ENCODE measurements at places on chromosomes 11 and 22. TPM values are rescaled to one million over a fixed set of nuclear protein-coding genes. Genes with fewer than 3 reads are reported as not detected.

The OR52A5 gene
- total RNA-seq, result not detected

DNA sequence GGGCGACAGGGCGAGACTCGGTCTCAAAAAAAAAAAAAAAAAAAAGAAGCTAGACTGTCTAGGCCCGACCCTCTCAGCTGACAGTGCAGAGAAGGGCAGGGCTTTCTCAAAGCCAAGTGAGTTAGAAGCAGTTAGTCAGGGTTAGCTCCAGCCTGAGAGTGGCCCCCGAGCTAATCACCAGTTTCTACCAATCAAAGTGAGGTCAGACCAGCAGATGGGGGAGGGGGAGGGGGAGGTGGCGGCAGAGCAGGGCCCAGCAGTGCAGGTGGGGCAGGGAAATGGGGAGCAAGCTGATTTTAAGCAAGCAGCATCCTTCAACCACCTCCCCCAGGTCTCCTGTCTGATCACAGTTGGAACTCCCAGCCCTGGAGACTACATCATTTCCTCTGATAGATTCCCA is 55.3 kb upstream of the PRR5 start:
- DNase-seq, result no peak

DNA sequence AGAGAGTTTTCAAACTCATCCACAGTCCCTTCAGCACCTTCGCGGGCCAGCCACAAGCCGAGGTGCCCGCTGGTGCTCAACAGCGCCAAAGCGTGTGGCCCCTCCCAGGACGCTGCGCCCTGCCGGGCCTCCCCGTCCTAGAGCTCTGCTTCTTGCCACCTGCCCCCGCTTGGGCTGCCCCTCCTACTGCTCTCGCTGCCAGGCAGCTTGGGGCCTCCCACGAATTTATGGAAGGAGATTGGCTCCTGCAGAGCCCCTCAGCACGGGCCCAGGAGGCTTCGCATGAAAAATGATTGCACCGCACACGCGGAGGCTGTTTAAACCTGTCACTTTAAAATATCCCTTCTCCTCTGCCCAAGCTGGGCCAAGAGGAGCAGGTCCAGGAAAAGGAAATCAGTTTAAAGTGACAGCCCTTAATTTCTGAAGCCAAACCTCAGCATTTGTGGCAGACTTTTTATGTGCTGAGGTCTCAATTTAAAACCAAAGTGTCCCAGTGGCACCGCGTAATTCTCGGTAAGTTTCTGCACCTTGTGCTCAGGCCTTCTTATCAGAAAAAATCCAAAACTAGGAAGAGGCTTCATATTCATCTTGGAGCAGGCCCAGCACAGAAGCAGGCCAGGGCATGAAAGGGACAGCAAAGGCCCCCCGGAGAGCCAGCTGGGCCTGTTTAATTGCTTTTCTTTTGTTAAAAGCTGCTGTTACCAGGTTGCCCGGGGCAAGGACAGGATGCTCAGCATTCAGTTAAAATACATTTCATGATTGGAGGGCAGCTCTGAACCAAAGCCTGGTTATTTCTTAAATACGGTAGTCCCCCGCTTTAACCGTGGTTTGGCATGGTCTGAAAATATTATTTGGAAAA is 303.6 kb downstream of the OPCML start:
- no peak for DNase-seq

DNA sequence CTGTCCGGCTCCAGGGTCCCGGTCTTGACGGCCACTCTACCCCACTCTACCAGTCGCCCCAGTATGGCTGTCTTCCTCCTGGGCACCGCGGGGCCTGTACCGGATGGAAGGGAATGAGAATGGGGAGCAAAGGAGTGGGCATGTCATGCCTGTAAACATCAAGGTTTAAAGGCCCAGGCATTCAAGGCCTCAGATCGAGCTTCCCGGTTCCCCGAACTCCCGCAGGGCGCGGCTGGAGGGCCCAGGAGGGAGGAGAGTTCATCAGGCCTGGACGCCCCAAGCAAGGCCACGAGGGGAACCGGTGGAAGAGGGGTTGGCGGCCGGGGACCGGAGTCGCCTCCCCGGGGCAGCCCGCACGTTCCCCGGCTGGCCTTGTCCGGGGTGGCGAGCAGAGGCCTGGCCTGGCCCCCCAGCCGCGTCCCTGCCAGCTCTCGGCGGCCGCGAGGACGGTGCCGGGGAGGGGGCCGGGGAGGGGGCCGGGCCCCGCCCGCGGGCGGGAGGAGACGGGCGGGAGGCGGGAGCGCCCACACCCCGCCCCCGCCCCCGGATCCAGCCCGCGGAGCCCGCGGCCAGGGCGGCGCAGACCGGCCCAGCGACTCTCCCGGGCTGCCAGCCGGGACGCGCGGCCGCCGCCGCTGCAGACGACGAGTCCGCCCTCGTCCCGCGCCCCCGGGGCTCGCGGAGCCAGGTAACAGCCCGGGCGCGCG is at the start of gene CDC42EP1:
TSS of gene CDC42EP1 (plus strand) at position 580 of the 707 bp plus-strand sequence. CDS start 5,870 bp downstream, outside the sequence.
- DNase-seq, result no peak

DNA sequence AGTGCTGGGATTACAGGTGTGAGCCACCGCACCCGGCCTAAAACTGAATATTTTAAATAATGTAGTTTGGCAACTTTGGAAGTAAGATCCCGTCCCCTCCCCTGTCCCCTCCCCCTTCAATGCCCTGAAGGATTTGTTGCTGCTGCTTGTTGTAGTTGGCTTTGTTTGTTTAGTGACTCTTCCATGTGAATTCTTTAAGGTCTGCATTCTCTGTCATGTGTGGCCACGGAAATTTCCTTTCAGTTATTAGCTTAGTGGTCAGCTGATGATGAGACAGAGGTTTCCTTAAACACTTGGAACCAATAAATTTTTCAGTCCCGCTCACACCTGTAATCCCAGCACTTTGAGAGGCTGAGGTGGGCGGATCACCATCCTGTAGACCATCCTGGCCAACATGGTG is 109.9 kb downstream of the MPPED1 start:
- no peak for DNase-seq

GRCh38 chr11:88174709-88175568 is at the start of gene RAB38:
TSS of gene RAB38 (minus strand) at chr11:88175443. CDS start at chr11:88175384, 59 bp downstream.
- DNase-seq, result peak; percentile 3

DNA sequence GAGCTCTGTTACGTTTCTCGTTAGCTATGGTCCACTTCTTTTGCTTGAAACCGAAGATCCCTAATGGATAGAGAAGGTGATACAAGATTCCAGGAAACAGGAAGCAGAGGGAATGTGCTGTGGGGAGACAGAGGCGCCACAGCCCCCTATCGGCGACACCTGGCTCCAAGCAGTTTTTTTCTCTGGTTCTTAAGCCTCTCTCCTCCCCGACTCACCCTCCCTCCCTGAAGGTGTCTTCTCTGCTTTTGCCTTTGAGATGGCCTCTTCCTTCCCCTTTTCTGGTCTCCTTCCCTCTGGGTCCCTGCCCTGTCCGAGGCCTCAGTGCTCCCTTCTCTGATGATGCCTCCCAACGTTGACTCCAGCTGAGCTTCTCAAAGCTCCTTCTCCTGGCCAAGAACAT is 14.2 kb upstream of the APOBEC3A start:
- DNase-seq, result peak; percentile 23

DNA sequence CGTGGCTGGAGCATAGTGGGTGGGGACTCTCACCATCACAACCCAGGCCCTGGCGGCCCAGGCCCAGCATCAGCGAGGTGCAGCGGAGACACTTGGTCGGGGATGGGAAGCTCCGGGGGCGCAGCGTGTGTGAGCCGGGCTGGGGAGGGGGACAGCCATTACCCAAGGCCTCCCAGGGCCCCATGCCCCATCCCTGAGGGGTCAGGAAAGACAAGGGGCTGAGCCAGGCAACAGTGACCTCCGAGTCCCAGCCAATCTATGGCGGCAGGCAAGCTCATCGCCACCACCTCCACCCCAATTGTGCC is 11.3 kb downstream of the CDC42BPG start:
- DNase-seq, result no peak
